ENCODE measurements at places on chromosomes 5 and 9.

- DNase-seq = no peak
Measured at GRCh38 chr5:163172540-163173338, 264.7 kb upstream of the CCNG1 start.

GRCh38 chr9:69198521-69199220, 24.6 kb downstream of the TJP2 start:
- DNase-seq = no peak

- DNase-seq = no peak
Measured at GRCh38 chr9:36659500-36659899, 86.8 kb downstream of the MELK start.

DNA sequence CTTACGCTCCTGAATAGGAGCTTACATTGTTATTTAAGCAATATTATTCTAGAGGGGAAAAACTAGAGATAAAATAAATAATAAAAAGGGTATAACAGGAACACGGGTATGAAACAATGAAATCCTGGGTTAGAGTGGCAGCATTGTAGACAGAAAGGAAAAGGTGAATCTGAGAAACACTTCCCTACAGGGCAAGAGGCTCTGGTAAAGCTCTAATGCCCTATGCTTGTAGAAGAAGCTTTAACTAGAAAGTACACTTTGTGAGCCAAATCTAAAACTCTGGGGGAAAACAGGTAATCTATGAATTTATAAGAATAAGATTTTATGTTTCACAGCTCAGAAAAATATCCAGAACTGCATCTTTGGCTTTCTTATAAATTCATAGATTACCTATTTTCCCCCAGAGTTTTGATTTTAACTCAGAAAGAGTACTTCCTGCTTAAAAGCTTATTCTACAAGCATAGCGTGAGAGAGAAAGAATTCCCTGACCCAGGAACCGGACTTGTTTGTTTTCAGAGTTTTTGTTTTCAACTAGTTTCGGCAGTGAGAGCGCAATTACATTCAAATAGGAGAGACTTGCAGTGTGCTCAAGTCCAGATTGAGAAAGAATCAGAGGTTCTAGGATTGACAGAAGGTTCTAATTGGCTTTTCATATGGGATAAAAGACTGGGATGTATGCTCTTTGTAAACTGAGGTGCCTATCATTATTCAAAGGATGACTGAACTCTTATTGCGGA, 651.0 kb upstream of the RORB start:
- DNase-seq = no peak

Data from fibroblast of upper back skin (primary cell).